ENCODE measurements at places on chromosomes 3 and 15.

DNA sequence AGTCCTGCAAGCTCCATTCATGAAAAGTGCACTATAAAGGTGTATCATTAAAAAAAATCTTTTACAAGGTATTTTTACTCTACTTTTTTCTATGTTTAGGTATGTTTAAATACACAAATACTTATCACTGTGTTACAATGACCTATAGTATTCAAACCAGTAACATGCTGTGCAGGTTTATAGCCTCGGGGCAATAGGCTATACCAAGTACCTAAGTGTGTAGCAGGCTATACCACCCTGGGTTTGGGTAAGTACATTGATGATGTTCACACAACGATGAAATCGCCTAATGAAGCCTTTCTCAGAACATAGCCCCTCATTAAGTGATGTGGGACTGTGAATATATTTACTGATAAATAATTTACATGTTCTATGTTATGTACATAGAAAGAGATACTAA is 104.6 kb downstream of the ATP1B3 start:
- H3K36me3 ChIP-seq: no peaks in the 10 kb centered on the region
- no peak overlapping the region for H3K4me3 ChIP-seq
- DNase-seq: no peak
- H3K4me1 ChIP-seq: no peaks in the 10 kb centered on the region
- no peaks in the 10 kb centered on the region for H3K27me3 ChIP-seq

GRCh38 chr3:129651435-129652202 is 45.1 kb upstream of the PLXND1 start:
- H3K27ac ChIP-seq: no peak overlapping the region
- H3K4me1 ChIP-seq: peaks cover 2% of the 10 kb centered on the region
- DNase-seq: no peak
- no peaks in the 10 kb centered on the region for H3K36me3 ChIP-seq
- H3K4me3 ChIP-seq: no peak overlapping the region

DNA sequence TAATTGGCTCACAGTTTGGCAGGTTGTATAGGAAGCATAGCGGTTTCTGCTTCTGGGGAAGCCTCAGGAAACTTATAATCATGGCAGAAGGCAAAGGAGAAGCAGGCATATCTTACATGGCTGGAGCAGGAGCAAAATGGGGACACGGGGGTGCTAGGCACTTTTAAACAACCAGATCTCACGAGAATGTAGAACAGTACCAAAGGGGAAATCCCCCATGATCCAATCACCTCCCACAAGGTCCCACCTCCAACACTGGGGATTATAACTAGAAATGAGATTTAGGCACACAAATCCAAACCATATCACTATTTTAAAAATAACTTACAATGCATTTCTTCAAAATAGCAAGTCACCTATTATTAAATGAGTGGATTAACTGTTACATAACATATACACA is 47.1 kb upstream of the ANKRD28 start:
- no peaks in the 10 kb centered on the region for H3K36me3 ChIP-seq
- H3K4me1 ChIP-seq: no peaks in the 10 kb centered on the region
- no peak for DNase-seq
- H3K4me3 ChIP-seq: no peak overlapping the region
- H3K27me3 ChIP-seq: no peaks in the 10 kb centered on the region

DNA sequence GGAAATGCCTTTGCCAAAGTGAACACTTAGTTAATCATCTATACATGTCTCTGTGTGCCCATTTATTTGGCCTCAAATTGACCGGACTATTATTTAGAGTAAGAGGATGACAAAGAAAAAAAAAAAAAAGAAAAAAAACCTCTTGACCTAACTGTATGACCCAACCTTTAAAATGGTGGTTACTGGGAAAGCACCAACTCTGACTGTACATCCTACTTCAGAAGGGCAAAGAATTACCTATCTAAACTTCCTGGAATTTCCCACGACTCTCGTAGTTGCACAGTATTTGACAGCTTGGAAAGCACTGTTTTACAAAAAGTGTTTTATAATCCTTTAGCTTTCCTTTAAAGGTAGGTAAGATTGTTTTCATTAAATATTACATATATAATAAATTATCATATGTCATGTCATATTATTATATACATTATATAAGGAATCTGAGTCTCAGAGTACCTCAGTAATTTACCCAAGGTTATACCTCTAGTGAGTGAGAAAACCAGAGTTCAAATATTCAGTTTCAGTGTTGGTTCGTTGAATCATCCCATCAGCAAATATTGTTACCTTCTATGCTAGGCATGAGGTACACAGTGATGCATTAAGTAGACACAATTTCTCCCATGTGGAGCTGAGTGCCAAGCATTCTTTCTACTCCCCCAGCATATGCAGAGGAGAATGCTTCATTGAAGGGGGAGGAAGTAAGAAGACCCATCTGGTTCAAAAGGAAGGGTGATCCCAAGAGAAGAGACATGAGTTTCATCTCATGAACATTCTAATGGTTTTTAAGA is 5.0 kb downstream of the BCL2A1 start:
- no peak overlapping the region for H3K27ac ChIP-seq
- no peaks in the 10 kb centered on the region for H3K36me3 ChIP-seq
- H3K4me3 ChIP-seq: no peak overlapping the region
- no peaks in the 10 kb centered on the region for H3K27me3 ChIP-seq
- no peaks in the 10 kb centered on the region for H3K4me1 ChIP-seq

GRCh38 chr15:50140098-50140497 is 21.1 kb upstream of the ATP8B4 start:
- H3K27me3 ChIP-seq: no peaks in the 10 kb centered on the region
- no peak for DNase-seq
- no peak overlapping the region for H3K4me3 ChIP-seq
- no peak overlapping the region for H3K27ac ChIP-seq
- no peaks in the 10 kb centered on the region for H3K4me1 ChIP-seq

DNA sequence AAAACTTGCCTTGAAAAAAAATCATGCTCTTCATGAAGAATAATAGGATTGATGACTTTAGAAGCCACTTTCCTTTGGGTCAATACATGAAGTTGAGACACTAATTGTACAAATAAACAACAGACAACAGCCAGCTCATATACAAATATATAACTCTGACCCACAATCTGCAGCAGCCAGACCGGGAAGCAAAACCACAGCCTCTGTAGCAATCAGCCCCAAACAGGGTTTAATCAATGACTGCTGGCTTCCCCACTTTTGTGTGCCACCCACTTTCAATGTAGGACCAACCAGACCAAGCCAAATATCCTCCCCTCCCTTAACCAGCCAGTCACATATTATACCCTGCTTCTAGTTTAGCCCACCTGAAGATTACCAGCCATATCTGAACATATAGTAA is 39.0 kb downstream of the IFT57 start:
- DNase-seq: no peak
- H3K4me1 ChIP-seq: no peaks in the 10 kb centered on the region
- H3K27me3 ChIP-seq: no peaks in the 10 kb centered on the region
- no peaks in the 10 kb centered on the region for H3K36me3 ChIP-seq

GRCh38 chr3:136670166-136670565 is 82.0 kb downstream of the STAG1 start:
- no peaks in the 10 kb centered on the region for H3K4me1 ChIP-seq
- no peak overlapping the region for H3K27ac ChIP-seq
- no peak for DNase-seq
- no peak overlapping the region for H3K4me3 ChIP-seq

- H3K36me3 ChIP-seq: no peaks in the 10 kb centered on the region
- H3K4me1 ChIP-seq: no peaks in the 10 kb centered on the region
- H3K4me3 ChIP-seq: no peak overlapping the region
- no peak overlapping the region for H3K27ac ChIP-seq
These were observed 308.2 kb downstream of the PLCL2 start for GRCh38 chr3:17192995-17193394.

DNA sequence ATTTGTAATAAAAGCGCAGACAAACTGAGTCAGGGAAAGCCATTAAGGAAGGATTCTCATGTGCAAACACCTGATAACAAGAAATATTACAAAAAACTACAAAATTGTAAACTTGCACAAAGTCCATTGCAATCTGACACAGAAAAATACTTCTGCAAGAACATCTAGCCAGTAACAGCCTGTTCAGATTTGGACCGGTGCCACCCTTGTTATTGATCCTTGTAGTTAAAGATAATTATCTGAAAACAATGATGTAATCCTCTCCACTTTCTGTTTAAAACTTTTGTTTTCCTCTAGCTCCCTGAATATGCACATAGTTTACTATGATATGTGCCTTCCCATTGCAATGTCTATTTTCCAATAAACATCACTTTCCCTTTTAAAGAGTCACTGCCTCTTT is 1090.2 kb downstream of the PLOD2 start:
- no peaks in the 10 kb centered on the region for H3K4me1 ChIP-seq
- H3K27me3 ChIP-seq: no peaks in the 10 kb centered on the region
- no peak overlapping the region for H3K27ac ChIP-seq
- H3K36me3 ChIP-seq: no peaks in the 10 kb centered on the region

DNA sequence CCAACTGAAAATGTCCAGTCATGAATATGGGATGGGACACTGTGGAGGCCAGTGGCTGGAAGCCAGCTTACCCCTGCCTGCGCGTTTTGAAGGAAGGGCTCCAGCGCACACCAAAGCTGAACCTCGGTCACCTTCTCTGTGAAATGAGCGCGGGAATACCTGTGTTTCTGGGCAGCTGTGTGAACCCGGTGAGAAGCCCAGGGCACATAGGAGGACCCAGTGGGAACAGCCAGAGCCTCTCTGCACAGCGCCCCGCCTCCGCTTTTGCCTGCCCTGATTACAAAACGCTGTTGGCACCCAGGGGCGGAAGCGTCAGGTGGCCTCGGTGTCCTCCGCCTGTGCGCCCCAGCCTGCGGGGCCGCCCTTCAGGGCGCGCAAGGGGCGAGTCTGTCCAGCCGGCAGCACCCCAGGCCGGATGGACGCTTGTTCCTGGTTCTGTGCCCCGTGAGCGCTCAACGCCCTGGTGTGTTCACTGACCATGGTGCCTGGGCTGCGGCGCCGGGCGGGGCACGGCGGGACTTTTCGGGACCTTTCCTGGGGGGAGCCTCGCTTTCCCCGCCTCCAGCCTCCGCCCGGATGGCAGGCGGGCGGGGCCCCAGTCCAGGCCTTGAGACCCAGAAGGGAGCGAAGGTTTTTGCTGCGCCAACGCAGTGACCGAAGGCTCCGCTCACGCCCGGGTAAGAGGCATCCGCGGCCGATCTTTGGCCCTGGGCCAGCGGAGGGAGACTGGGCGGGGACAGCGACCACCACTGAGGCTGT is at the start of gene SQOR:
Gene SQOR (plus strand): TSS at position 598 of the 759 bp plus-strand sequence. CDS start 23,895 bp downstream, outside the sequence.
- peaks cover 3% of the 10 kb centered on the region for H3K27me3 ChIP-seq
- H3K36me3 ChIP-seq: no peaks in the 10 kb centered on the region

- H3K27ac ChIP-seq: no peak overlapping the region
- no peaks in the 10 kb centered on the region for H3K36me3 ChIP-seq
- H3K4me1 ChIP-seq: no peaks in the 10 kb centered on the region
- H3K27me3 ChIP-seq: no peaks in the 10 kb centered on the region
- no peak overlapping the region for H3K4me3 ChIP-seq
These were observed 107.8 kb downstream of the MBNL1 start for GRCh38 chr3:152376351-152377183.

GRCh38 chr3:82088749-82089148 is 327.3 kb upstream of the GBE1 start:
- no peaks in the 10 kb centered on the region for H3K36me3 ChIP-seq
- no peak overlapping the region for H3K4me3 ChIP-seq
- H3K27ac ChIP-seq: no peak overlapping the region
- no peak for DNase-seq
- no peaks in the 10 kb centered on the region for H3K4me1 ChIP-seq

Data from iPS DF 6.9 (cell line).